Left ventricle myocardium superior (tissue), 1 donor: ENCODE measurements at places on chromosomes 3 and 15. TPM values are rescaled to one million over a fixed set of nuclear protein-coding genes. Genes with fewer than 3 reads are reported as not detected.

The AHSG gene
- total RNA-seq: not detected

The CFAP91 gene
- 0.45 TPM for total RNA-seq

The ZCWPW2 gene
- total RNA-seq: 3.1 TPM

The FOXL2 gene
- not detected for total RNA-seq

The ERC2 gene
- 0.94 TPM for total RNA-seq

The ROBO2 gene
- total RNA-seq: 0.17 TPM

The TGM4 gene
- not detected for total RNA-seq

The HRH1 gene
- total RNA-seq: 1.4 TPM

The DZIP1L gene
- 5.7 TPM for total RNA-seq

The SCG5 gene
- not detected for total RNA-seq

The PPM1L gene
- total RNA-seq: 56.4 TPM

The SH2D7 gene
- total RNA-seq: not detected

The B3GNT5 gene
- total RNA-seq: 2.1 TPM

The ARPIN gene
- 11.3 TPM for total RNA-seq

The TAGLN3 gene
- not detected for total RNA-seq

The STRIT1 gene
- total RNA-seq: 0.79 TPM

The CACNA2D2 gene
- 2.8 TPM for total RNA-seq

The GPR62 gene
- total RNA-seq: 0.15 TPM

The ABHD10 gene
- 55.9 TPM for total RNA-seq

The GOLGA6L10 gene
- total RNA-seq: 0.07 TPM

The CCDC12 gene
- 29.6 TPM for total RNA-seq

The CYP11A1 gene
- 0.55 TPM for total RNA-seq

The ZBTB47 gene
- total RNA-seq: 90.5 TPM

The MESP2 gene
- total RNA-seq: 0.20 TPM

The A4GNT gene
- not detected for total RNA-seq

The RAD51 gene
- 1.5 TPM for total RNA-seq

The IGSF11 gene
- 1.6 TPM for total RNA-seq

The WDR49 gene
- total RNA-seq: 0.92 TPM
